Lung (tissue), 17 donors: ENCODE measurements at places on chromosomes 1 and 21. TPM values are rescaled to one million over a fixed set of nuclear protein-coding genes. Genes with fewer than 3 reads are reported as not detected.

- DNase-seq, result no peak
- H3K27ac ChIP-seq, result no peak overlapping the region
- no peaks in the 10 kb centered on the region for H3K4me1 ChIP-seq
- H3K36me3 ChIP-seq, result no peaks in the 10 kb centered on the region
- no peaks in the 10 kb centered on the region for H3K27me3 ChIP-seq
Measured at GRCh38 chr1:68083686-68084085, 33.3 kb upstream of the DIRAS3 start.

Gene CD5L
- 0.17 TPM for total RNA-seq

- H3K4me3 ChIP-seq, result no peak overlapping the region
- no peak overlapping the region for H3K27ac ChIP-seq
- H3K36me3 ChIP-seq, result no peaks in the 10 kb centered on the region
- no peaks in the 10 kb centered on the region for H3K4me1 ChIP-seq
Measured at GRCh38 chr1:86318436-86318835, 77.7 kb downstream of the ODF2L start.

Gene OR6K3
- 0.09 TPM for total RNA-seq

DNA sequence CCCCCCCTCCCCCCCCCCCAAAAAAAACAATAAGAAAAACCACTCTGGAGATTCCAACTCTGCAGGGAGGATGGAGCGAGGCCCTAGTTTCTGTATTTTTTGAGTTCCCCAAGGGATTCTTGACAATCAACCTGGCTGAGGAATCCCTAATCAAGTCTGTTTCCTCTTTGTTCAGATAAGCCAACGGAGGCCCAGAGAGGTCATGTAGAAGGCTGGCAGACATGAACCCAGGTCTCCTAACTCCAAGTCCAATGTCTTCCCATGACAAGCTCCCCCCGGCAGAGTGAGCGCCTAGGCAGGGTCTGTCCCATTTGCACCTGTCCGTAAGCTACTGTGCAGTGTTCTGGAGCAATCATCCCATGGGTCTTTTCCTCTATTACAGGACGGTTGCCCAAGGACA, 39.5 kb downstream of the LRRC71 start:
- peaks cover 54% of the 10 kb centered on the region for H3K36me3 ChIP-seq
- H3K4me1 ChIP-seq, result no peaks in the 10 kb centered on the region
- H3K27ac ChIP-seq, result no peak overlapping the region
- no peak for DNase-seq
- no peak overlapping the region for H3K4me3 ChIP-seq
- no peaks in the 10 kb centered on the region for H3K27me3 ChIP-seq

- H3K36me3 ChIP-seq, result no peaks in the 10 kb centered on the region
- peak overlapping the region; percentile 58 for H3K4me3 ChIP-seq
- peak overlapping the region; percentile 83 for H3K27ac ChIP-seq
Measured at GRCh38 chr21:37074197-37074510, 1.1 kb downstream of the TTC3 start.

DNA sequence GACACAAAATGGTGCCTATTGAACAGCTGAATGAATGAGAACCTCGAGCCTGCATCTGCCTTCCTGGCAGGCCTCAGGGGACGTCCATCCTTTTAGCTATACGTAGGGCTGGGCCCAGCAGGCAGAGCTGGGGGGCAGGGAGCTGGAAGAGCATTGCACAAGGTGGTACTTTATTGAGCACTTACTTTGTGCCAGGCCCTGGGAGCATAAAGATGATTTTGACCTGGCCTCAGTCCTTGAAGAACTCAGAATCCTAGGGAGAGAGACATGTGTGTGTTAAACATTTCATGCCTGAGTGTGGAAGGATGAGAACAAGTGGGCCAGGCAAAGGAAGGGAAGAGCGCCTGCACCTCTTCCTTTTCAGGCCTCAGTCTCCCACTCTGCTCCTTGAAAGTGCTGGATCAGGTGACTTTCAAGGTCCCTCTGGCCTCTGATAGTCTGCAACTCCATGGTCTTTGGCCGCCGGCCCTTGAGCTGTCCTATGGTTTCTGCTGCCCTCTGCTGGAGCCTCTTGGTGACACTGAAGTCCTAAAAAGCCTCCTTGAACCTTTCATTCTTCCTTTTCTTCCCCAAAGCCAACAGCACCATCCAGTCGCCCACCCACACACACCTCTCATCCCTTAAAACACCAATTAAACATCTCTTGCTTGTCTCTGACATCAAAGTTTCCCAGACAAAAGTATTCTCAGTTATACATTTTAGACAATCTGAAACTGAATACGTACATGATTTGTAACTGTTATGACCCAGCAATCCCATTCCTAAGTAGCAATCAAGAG, 3.5 kb upstream of the PEAR1 start:
- no peaks in the 10 kb centered on the region for H3K36me3 ChIP-seq
- peak; percentile 87 for DNase-seq
- H3K4me3 ChIP-seq, result no peak overlapping the region
- no peaks in the 10 kb centered on the region for H3K27me3 ChIP-seq
- no peaks in the 10 kb centered on the region for H3K4me1 ChIP-seq

DNA sequence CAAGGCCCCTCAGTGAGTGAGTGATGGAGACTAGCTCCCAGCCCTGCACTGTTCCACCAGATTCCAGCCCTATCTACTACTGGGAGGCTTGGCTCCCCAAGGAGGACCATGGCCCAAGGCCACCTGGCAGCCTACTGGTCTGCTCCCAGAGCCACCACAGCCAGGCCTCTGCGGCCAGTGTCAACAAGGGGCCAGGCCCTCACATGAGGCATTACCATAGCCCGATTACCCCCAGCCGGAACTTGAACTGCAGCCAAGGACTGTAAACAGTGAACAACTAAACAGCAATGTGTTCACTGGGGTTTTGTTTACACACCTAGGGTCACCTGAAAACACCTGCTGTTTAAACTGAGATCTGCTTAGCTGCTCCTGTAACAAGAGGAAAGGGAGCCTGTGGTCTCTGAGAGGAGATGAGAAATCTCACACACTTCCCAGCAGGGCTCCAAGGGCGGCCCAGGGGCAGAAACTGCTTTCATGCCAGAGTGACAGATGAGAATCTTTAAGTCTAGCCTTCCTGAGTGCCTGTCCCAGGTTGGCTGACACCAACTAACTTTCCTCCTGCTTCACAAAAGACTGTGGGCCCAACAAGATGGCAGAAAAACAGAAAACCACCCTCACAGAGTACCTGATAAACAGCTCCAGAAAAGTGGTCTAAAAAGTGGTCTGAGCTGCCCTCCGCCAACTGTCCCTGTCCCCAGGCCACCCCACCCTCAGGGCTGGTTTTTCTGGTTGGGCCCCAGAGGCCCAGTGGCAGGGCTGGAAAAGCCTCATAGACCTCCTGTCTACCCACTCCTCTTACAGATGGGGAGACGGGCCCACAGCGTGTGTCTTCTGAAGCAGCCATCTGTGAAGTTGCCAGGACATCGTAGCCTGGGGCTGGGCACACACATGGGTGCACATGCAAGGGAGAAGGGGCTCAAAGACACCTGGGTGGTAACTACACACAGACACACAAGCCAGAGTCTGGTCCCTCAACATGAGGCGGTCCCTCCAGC, 28.8 kb downstream of the MEF2D start:
- peaks cover 44% of the 10 kb centered on the region for H3K36me3 ChIP-seq
- no peaks in the 10 kb centered on the region for H3K27me3 ChIP-seq
- DNase-seq, result no peak
- peak overlapping the region; percentile 57 for H3K27ac ChIP-seq

Gene VANGL1
- 7.6 TPM for total RNA-seq

DNA sequence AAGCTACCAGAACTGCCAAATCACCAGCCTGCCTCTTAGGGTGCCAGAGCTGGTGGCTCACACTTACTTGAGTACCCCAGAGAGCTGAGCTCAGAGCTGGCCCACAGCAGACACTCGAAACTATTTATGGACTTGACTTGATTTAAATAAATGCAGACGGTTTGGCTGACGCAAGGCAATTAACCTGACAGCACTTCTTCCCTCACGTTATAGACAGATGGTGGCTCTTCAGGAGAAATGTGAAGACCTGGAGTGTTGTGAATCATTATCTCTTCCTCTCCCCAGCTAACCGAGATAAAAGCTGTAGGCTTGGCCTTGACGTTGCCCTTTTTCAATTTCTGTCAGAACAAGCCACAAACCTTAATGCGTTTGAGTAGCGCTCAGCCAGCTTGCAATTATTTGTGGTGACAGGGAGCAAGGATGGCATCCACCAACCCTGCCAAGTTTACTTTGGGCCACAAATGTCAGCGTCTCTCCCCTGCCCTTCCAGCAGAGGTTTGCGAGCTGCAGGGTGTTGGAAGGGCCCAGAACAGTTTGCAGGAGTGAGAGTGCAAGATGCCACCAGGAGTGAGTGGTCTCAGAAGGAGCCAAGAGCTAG, 34.0 kb upstream of the BCAR3 start:
- H3K27me3 ChIP-seq, result no peaks in the 10 kb centered on the region
- H3K4me1 ChIP-seq, result no peaks in the 10 kb centered on the region
- H3K36me3 ChIP-seq, result no peaks in the 10 kb centered on the region
- H3K27ac ChIP-seq, result no peak overlapping the region
- no peak for DNase-seq

GRCh38 chr1:109908836-109909235, 1.8 kb upstream of the CSF1 start:
- H3K4me3 ChIP-seq, result no peak overlapping the region
- H3K4me1 ChIP-seq, result peaks cover 23% of the 10 kb centered on the region
- no peaks in the 10 kb centered on the region for H3K27me3 ChIP-seq
- no peaks in the 10 kb centered on the region for H3K36me3 ChIP-seq
- no peak overlapping the region for H3K27ac ChIP-seq
- DNase-seq, result no peak

DNA sequence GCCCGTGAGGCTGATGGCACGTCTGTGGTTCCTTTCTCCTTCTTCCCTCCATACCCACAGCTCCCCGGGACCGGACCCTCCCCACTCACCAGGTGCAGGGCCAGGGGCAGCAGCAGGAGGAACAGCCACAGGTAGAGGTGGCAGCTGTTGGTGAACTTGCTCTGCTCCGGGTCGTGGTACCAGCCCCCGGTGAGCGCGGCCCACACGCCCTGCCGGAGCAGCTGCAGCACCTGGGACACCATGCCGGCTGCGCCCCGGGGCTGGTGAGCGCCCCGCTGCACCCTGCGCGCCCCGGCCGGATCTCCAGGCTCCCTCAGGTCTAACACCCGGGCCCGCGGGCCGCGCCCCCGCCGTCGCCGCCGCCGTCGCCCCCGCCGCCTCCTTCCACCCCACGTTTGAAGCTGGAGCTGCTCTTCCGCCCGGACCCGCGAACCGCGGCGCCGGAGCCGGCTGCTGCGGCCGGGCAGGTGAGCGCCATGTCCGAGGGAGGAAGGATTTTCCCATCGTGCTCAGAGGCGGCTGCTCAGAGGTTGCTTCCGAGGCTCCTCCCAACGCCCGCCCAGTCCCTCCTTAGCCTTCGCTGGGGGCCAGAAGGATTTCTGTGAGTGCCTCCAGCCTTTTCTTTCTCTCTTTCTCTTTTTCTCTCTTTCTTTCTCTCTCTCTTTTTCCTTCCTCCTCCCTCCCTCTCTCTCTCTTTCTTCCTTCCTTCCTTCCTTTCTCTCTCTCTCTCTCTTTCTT, at the start of gene PCNX2:
TSS of gene PCNX2 (minus strand) at position 489 of the 738 bp plus-strand sequence. CDS start at position 242, 247 bp downstream.
- peak within 1 kb of the TSS; percentile 28 for H3K4me3 ChIP-seq
- H3K4me1 ChIP-seq, result peaks cover 10% of the 10 kb centered on the region
- no peaks in the 10 kb centered on the region for H3K27me3 ChIP-seq
- H3K27ac ChIP-seq, result no peak within 1 kb of the TSS
- no peaks in the 10 kb centered on the region for H3K36me3 ChIP-seq
- DNase-seq, result peak; percentile 68

Gene GBP7
- total RNA-seq, result 0.09 TPM

DNA sequence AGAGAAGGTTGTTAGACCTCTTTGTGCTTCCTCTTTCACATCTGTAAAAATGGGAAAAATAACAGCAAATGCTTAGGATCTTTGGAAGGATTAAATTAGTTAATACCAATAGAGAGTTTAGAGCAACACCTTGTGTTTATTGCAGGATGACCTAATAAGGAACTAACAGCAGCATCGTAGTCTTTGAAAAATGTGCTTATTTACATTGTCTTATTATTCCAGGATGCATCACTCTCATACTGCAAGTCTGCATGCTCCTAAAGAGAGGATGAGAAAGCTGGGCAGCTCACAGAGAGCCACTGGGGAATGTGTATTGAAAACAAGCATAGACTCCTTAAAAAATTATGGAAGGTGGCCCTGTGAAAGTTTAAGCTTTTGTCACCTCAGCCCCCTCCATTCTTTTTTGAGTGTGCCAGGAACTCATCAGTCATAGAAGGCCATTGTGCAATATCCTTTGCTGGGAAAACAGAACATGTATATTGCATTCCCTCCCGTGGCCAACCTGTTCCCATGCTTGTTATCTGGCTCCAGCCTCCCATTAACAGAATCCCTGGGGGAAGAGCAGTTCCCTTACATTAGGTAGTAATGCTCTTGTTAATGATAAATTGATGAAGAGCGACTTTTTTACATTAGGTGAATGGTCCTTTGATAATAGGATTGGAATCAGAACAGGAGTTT, 180.7 kb downstream of the ZNF326 start:
- DNase-seq, result no peak
- H3K4me3 ChIP-seq, result no peak overlapping the region
- no peaks in the 10 kb centered on the region for H3K36me3 ChIP-seq
- no peak overlapping the region for H3K27ac ChIP-seq
- no peaks in the 10 kb centered on the region for H3K4me1 ChIP-seq

Gene NES
- total RNA-seq, result 37.3 TPM

DNA sequence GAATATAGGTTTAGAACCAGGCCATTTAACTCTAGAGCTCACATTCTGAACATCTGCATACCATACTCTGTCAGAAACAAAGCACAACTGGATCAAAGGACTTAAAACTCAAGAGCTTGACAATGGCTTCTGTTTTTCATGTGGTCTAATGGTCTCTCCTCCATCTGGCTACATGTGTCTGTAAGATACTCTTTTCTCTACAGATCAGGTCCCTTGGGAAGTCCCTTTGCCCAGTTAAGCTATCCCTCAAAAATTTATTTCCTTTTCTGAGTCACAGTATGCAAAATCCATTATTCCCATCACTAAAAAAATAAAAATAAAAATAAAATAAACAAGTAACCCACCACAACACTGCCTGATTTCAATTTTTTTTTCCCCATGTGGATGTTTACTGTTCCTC, 357.0 kb upstream of the PRMT6 start:
- H3K4me1 ChIP-seq, result no peaks in the 10 kb centered on the region
- no peak for DNase-seq
- H3K27me3 ChIP-seq, result no peaks in the 10 kb centered on the region
- no peaks in the 10 kb centered on the region for H3K36me3 ChIP-seq
- H3K27ac ChIP-seq, result no peak overlapping the region
